ENCODE measurements at places on chromosomes 5 and 9. TPM values are rescaled to one million over a fixed set of nuclear protein-coding genes. Genes with fewer than 3 reads are reported as not detected.

The FGF18 gene
- 0.63 TPM for total RNA-seq

The DBH gene
- 0.06 TPM for total RNA-seq

The ITGA2 gene
- 13.0 TPM for total RNA-seq

The PIP5K1B gene
- total RNA-seq: 14.0 TPM

The ADAMTS6 gene
- 19.0 TPM for total RNA-seq

The CDC20B gene
- 0.20 TPM for total RNA-seq

The RAI14 gene
- 56.0 TPM for total RNA-seq

Data from mucosa of gallbladder (tissue), 1 donor.